ENCODE measurements at places on chromosomes 2 and 18. TPM values are rescaled to one million over a fixed set of nuclear protein-coding genes. Genes with fewer than 3 reads are reported as not detected.

DNA sequence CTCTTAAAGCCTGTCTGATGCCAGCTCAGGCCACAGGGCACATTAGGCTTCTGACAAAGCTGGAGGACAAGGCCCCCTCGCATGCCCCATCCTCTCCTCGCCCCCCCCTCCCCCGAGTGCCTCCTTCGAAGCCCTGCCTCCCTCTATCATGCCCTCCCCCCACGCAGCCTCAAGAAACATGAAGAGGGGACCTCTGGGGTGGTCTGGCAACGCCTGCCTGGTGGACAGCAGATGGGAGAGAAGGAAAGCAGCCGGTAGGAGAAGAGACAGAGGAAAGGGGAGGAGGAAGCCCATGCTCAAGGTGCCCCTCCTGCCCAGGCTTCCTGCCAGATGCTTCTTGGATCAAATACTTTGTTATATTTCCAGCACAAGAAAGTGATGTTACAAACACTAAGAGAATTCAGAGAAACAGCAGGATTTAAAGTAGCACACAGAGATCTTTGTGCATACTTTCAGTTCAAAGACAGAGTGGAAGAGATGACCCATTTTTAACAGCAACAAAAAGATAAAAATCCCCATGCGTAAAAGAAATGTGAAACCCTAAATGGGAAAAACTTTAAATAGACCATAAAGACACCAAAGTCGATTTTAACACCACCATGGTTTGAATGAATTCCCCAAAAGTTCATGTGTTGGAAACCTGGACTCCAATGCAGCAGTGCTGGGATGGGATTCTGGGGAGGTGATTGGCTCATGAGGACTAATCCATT is 19.0 kb downstream of the BOK start:
- H3K4me1 ChIP-seq = no peaks in the 10 kb centered on the region
- no peaks in the 10 kb centered on the region for H3K27me3 ChIP-seq
- no peak overlapping the region for H3K27ac ChIP-seq
- DNase-seq = no peak
- H3K4me3 ChIP-seq = no peak overlapping the region
- H3K36me3 ChIP-seq = peaks cover 14% of the 10 kb centered on the region

GRCh38 chr2:196290569-196290968 is 119.2 kb upstream of the STK17B start:
- peaks cover 16% of the 10 kb centered on the region for H3K4me1 ChIP-seq
- no peak overlapping the region for H3K27ac ChIP-seq
- no peak overlapping the region for H3K4me3 ChIP-seq
- no peak for DNase-seq

- no peak overlapping the region for H3K4me3 ChIP-seq
- peak overlapping the region; percentile 65 for H3K27ac ChIP-seq
Measured at GRCh38 chr18:77208964-77209363, 40.7 kb upstream of the GALR1 start.

DNA sequence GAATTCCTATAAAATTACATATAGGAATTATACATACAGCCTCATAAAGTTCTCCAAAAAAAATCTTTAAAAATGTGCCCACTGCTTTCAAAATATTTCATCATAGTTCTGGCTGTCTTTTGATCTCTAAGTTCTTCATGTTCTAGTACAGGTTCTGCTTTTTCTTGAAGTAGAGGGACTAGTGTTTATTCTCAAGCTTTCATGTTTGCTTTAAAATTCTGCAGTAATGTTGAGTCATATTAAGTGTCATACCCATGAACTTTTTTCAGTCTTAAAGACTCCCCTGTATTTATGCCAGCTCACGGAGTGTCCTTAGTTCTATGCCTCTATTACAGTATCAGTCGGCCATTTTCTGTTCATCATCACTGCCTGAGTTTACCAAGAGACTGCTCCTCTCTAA is 54.8 kb upstream of the CCDC141 start:
- no peaks in the 10 kb centered on the region for H3K27me3 ChIP-seq
- H3K4me1 ChIP-seq = no peaks in the 10 kb centered on the region
- peaks cover 10% of the 10 kb centered on the region for H3K36me3 ChIP-seq
- no peak overlapping the region for H3K4me3 ChIP-seq
- no peak overlapping the region for H3K27ac ChIP-seq

Gene SCN7A
- total RNA-seq = 2.0 TPM

Gene CHN1
- 7.8 TPM for total RNA-seq

DNA sequence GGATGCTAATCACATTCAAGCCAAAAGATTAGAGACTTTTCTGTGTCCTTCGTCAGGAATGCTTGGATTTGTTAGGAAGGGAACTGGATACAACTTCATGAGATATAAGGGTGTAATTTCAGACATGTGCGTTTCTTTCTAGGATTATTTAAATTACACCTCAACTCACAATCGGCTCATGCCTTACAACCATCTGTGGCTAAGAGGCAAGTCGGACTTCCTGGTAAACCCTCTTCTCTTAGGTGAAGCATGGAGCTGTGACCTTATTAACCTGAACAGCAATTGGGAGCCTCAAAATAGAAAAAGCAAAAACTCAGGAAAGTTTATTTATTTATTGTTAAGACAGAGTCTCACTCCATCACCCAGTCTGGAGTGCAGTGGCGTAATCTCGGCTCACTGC is 61.8 kb downstream of the SEMA4F start:
- H3K27ac ChIP-seq = no peak overlapping the region
- H3K4me1 ChIP-seq = no peaks in the 10 kb centered on the region
- no peak overlapping the region for H3K4me3 ChIP-seq
- no peak for DNase-seq
- H3K27me3 ChIP-seq = no peaks in the 10 kb centered on the region
- no peaks in the 10 kb centered on the region for H3K36me3 ChIP-seq

Gene STON1
- 29.8 TPM for total RNA-seq

Gene GRB14
- 6.9 TPM for total RNA-seq

DNA sequence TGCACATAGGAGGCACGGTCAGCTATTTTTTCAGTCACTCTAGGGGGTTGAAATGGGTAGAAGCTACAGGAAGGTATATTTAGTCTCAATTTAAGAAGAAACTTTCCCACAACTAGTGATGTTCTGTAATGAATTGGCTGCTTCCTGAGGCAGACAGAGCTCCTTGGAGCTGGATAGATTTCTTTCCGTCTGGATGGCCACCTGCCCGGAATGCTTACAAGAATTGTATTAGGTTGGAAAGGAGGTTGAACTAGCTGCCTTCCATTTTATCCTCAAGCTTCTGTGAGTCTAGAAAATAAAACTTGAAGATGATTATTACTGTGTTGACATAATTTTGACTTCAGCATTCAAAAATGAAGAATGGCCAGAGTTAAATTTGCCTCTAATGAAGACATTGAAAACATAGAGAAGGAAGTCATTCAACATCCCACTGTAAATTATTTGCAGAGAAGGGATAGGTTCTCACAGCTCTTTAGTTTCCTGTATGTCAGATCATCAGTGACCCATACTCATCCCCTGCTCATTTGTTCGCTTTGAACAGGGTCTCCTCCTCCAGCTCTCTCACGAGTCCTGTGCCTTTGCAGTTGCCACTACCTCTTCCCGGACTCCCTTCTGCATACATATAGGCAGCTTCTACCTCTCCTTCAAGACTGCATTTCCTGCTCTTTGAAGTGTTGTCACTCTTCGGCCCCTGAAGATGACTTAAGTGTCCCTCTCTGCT is 88.8 kb downstream of the CRIM1 start:
- H3K4me1 ChIP-seq = no peaks in the 10 kb centered on the region
- no peak overlapping the region for H3K4me3 ChIP-seq
- H3K27ac ChIP-seq = no peak overlapping the region
- peaks cover 24% of the 10 kb centered on the region for H3K36me3 ChIP-seq
- no peak for DNase-seq

Gene HES6
- total RNA-seq = 9.0 TPM

- H3K36me3 ChIP-seq = no peaks in the 10 kb centered on the region
- no peak overlapping the region for H3K4me3 ChIP-seq
- no peaks in the 10 kb centered on the region for H3K4me1 ChIP-seq
- H3K27ac ChIP-seq = no peak overlapping the region
- H3K27me3 ChIP-seq = no peaks in the 10 kb centered on the region
Measured at GRCh38 chr2:170475878-170476277, 239.3 kb upstream of the SP5 start.

DNA sequence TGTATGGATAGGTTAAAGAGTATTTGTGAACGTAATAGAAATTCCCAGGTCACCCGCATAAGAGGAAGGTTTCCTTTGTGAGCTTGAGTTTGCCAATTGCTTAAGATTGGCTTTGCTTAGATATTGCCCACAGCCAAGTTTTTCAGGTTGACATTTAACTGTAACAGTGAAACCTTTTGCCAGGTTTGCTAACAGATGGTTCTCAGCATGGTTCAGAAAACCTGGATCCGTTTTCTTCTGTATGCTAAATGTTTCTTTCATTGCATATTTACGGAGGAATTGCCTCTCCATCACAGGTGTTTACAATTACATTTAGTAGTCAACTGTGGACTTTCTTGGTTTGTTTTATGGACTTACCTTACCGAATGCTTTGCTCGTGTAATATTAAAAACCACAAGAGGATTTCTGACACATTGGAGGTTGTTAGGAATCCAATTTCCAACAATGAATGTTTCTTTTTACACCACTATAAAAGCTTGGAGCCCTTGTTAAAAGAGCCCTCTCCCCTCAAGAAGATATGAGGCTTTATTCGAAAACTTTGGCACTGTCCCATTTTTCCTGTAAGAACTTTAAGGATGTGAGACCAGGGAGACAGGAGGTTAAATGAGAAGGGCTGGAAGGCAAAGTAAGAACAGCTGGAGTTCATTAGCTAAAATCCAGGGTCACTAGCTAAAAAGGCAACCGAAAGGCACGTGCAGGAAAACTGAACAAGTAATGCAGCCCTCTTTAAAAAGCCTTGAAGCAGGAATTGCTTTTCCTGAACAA is 7.8 kb downstream of the CDK15 start:
- DNase-seq = no peak
- H3K36me3 ChIP-seq = no peaks in the 10 kb centered on the region
- H3K27ac ChIP-seq = no peak overlapping the region
- no peak overlapping the region for H3K4me3 ChIP-seq
- H3K4me1 ChIP-seq = no peaks in the 10 kb centered on the region

GRCh38 chr18:40944576-40944975 is 1010.5 kb upstream of the PIK3C3 start:
- no peak overlapping the region for H3K4me3 ChIP-seq
- H3K27ac ChIP-seq = no peak overlapping the region
- no peaks in the 10 kb centered on the region for H3K4me1 ChIP-seq
- DNase-seq = no peak
- no peaks in the 10 kb centered on the region for H3K36me3 ChIP-seq

DNA sequence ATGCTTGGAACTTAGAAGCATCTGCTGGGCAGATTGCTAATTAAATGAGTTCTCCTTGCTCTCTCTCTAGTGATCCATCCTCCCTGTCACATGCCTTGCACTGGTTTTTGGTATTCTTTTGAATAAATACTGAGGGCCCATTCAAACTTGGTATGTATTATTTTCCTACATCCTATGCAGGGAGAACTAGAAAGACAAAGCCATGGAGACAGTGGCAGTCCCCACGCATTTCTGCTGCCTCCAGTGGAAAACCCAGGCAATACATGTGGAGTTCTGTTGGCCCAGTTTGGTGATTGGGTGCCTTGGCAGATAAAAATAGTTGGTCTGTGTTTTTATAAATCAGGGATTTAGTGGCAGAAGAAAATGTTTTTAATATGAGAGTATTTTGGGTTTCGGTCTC is 68.7 kb downstream of the DIS3L2 start:
- DNase-seq = no peak
- H3K27me3 ChIP-seq = no peaks in the 10 kb centered on the region
- H3K4me3 ChIP-seq = no peak overlapping the region
- H3K27ac ChIP-seq = no peak overlapping the region
- no peaks in the 10 kb centered on the region for H3K36me3 ChIP-seq

DNA sequence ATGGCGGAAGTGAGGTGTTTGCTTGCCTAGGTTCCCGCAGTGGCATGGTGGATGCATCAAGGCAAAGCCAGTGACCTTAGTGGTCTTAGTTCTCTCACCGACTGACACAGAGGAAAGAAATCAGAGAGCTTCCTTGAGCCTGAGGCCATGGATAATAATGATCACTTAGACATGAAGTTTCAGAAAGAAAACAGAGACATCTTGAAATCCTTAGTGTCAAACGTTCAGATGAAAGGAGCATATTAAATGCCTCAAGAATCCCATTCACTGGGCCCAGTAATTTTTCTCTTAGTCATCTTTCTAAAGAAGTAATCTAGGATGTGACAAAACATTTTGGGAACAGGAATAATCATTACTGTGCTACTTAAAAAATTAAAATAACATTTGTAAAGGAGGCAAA is 35.2 kb downstream of the COPS8 start:
- no peaks in the 10 kb centered on the region for H3K36me3 ChIP-seq
- no peaks in the 10 kb centered on the region for H3K27me3 ChIP-seq
- H3K4me1 ChIP-seq = no peaks in the 10 kb centered on the region
- no peak overlapping the region for H3K4me3 ChIP-seq

Gene MDH1B
- 8.4 TPM for total RNA-seq

- no peaks in the 10 kb centered on the region for H3K27me3 ChIP-seq
- H3K36me3 ChIP-seq = no peaks in the 10 kb centered on the region
- no peak overlapping the region for H3K27ac ChIP-seq
- no peaks in the 10 kb centered on the region for H3K4me1 ChIP-seq
Measured at GRCh38 chr2:139854769-139855483, 1074.7 kb upstream of the NXPH2 start.

DNA sequence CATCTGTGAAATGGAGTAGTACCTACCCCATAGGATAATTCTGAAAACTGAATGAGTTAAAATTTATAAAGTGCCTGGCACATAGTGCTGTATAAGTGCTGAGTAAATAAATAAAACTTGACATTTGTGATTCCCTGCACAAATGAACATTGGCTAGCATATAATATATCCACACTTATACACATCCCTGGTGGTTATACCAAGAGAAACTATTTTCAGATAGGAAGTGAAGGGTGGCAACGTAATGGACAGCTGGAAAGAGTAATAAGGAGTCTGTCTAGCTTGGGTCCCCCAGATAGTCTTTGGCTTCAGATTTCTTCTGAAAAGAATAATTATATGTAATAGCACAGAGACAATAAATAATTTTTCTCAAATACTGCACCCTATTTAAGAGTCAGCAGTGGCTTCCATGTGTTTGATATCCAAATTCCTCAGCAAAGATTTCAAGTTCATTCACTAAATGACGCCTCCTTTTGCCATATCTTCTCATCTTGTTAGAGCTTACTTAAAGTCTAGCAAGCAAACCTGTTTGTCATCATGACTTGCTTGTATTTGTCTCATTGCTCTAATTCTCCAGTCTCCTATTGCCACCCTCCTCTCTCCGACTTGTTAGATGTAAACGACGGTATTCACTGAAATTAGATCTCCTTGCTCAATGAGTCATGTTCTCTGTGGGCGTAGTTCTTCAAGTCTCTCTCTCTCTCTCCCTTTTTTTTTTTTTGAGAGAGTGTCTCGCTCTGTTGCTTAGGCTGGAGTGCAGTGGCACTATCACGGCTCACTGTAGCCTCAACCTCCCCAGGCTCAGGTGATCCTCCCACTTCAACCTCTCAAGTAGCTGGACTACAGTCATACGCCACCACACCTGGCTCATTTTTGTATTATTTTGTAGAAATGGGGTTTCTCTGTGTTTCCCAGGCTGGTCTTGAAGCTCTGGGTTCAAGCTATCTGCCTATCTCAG is 8.7 kb upstream of the ADGRF3 start:
- H3K27me3 ChIP-seq = no peaks in the 10 kb centered on the region
- H3K4me1 ChIP-seq = no peaks in the 10 kb centered on the region
- peak overlapping the region; percentile 40 for H3K27ac ChIP-seq
- no peak overlapping the region for H3K4me3 ChIP-seq
- H3K36me3 ChIP-seq = no peaks in the 10 kb centered on the region
